ENCODE measurements at places on chromosomes 1 and 21.

GRCh38 chr21:25822981-25823380 is 88.2 kb downstream of the GABPA start:
- no peak for DNase-seq

DNA sequence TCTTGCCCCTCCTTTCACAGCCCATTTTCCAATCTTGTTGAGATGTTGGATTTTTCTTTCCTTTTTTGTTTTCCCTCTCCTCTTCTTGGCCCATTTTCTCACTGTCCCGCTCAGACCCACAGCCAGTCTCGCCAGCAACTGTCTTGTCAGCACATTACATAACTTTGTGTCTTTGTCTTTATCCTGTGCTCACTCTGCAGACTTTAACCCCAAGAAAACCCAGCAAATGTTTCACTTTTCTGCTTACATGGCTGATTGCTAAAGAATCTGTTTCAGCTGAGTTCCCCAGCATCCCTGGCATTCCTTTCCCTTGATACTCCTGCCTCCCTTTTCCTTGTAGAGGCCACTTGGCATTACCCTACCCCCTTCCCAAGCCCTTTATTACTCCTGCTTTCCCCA is 74.6 kb downstream of the ZNF648 start:
- DNase-seq: no peak

DNA sequence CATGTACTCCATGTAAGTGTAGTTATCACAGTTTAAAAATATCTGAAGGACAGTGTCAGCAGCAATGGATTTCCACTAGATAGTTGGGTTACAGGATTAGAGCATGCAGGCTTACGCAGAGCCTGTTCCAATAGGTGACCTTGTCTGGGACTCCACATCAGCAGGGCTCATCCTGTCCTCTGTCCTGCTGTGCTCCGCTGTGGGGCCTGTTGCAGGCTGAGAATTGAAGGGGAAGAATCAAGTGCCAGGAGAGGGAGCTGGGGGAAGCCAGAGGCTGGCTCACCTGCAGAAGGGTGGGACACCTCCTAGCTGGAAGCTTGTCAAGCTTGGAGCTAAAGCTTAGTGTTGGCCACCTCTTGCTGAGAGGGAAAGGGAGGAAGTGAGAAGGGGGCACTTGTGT is 62.8 kb downstream of the XCL2 start:
- DNase-seq: no peak

DNA sequence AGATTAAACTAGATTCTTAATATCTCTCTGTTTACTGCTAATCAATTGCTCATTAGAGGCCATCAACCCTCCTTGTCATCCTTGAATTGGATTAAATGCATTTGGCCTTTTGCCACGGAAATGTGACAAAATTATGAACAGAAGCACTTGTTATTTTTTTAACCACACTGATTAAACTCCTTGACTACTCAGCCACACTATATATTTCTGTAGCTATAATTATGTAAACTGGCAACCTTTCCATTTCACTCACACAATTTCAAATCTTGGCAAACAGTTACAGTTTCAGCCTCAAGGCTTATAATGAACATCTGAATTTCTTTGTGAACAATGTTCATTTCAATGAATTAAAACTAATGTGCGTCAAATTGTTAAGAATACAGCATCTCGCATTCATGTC is 10.1 kb downstream of the ADAMTS5 start:
- no peak for DNase-seq

DNA sequence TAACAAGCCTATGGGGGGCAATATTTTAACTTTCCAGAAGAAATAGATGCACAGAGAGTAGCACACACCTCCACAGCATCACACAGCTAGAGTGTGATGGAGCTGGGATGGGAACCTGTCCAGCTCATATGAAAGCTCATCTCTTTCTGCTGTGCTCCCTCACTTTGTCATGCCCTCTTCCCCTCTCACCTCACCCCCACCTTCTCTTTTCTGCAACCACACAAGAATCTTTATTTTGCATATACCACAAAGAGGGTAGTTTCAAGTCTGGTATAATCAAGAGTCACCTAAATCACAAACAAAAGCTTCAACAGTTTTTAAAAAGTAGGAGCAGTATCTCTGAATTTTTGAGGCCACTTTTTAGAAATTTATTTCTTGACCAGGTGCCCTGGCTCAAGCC is 22.6 kb downstream of the FOXD2 start:
- DNase-seq: no peak

Data from renal cortex interstitium (tissue), 15 donors.